ENCODE measurements at places on chromosomes 4 and X. TPM values are rescaled to one million over a fixed set of nuclear protein-coding genes. Genes with fewer than 3 reads are reported as not detected.

DNA sequence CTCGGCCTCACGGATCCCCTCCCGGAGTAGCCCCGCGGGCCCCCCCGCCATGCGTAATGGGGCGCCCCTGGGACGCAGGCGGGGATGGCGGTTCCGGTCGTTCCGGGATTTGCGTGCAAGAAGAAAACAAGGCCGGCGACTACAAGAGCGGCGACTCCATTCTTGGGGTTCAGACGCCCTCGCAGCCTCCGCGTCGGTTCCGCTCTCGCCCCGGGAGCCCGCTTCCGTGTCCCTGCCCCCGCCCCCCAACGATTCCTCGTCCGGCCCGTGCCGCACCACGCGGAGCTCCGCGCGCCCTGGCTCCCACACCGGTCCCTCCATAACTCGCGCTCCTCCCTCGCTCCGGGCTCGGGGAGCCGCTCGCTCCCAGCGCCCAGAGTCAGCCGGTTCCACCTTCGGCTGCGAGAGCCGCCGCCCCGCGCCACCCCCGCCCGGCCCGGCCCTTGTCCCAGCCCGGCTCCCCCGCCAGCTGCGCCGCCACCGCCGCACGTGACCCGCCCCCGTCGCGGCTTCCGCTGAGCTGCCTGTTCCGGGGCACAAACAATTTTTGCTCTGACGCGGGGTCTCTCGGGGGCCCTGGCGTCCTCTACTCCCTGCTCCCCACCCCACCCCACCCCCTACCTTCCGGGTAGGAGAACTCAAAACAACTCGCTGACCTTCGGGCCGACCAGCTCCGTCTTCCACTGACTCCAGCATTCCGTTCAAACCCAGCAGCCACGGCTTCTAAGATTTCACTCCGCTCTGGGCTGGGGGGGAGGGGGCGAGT is 78.8 kb upstream of the BCOR start:
- no peak for DNase-seq

DNA sequence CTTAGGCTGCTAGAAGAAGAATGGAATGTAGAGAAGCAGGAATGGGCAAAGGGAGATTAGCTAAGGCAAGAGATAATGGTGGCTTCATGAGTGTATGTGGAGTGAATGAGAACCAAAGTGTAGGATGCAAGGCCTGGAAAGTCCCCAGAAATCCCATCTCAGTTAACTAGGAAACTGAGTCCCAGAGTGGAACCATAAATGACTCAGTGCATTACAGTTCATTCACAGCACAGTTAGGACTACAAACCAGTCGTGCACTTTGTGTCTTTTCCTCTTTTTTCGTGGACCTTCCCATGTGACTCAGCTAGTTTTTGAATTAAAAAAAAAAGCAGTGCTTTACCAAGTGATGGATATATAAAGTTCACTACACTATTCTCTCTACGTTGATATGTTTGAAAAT is 27.7 kb upstream of the REST start:
- DNase-seq, result no peak

Gene GATA1
- total RNA-seq, result not detected

DNA sequence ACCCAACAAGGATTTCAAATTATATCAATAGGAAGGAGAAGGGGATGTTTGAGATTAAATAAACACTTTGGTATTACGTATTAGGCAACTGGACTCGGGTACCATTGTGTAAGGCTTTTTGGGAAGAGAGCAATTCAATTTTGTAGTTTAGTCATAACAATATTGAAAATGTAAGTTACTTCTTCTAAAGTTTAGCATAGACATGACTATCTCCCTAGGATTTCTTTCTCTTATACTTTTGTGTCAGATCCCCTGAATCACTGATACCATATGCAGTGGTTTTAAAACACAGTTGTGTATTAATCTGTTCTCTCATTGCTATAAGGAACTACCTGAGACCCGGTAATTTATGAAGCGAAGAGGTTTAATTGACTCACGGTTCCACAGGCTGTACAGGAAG is 123.8 kb upstream of the FAM9C start:
- DNase-seq, result no peak

DNA sequence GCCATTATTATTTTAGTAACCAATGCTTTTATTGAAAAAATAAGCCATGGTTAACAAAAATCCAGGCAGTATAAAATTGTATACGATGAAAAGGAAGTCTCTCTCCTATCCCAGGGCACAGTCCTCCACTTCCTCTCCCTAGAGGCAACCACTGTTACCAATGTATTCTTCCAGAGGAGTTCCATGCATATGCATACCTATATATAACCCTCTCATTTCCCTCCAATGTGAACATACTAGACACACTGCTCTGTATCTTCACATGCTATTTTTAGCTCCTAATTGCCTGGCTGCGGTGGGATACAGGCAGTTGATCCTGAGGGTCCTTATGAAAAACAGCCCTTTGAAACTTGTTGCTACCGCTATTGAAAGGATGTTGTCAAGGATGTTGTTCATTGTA is 33.8 kb downstream of the PRPS1 start:
- DNase-seq, result no peak

GRCh38 chr4:75054078-75054477 is 121.2 kb downstream of the PARM1 start:
- DNase-seq, result no peak

Gene CENPVL2
- total RNA-seq, result not detected

DNA sequence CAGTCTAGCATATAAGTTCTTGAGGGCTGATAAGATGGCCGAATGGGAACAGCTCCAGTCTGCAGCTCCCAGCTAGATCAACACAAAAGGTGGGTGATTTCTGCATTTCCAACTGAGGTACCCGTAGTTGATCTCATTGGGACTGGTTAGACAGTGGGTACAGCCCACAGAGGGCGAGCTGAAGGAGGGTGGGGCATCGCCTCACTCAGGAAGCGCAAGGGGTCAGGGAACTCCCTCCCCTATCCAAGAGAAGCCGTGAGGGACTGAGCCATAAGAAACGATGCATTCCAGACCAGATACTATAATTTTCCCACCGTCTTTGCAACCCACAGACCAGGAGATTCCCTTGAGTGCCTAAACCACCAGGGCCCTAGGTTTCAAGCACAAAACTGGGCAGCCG is 109.0 kb downstream of the RPS6KA6 start:
- DNase-seq, result no peak

DNA sequence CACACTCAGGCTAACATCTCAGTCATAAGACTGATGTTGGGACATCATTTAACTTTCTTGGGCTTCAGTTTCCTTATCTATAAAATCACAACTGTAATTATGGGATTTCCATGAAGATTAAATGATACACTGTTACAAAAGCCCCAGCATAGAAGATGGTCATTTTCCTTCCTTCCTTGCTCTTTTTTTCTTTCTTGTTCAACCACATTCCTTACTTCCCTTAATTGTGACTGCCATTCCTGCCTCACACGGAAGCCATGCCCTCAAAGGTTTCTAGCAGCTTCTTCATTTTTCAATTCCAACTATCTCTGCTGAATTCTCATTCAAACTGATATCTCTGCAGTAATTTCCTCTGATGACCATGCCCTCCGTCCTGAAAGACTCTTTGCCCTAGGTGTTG is 311.8 kb downstream of the PPP3CA start:
- no peak for DNase-seq

- no peak for DNase-seq
Measured at GRCh38 chr4:3783693-3784306, 17.6 kb downstream of the ADRA2C start.

DNA sequence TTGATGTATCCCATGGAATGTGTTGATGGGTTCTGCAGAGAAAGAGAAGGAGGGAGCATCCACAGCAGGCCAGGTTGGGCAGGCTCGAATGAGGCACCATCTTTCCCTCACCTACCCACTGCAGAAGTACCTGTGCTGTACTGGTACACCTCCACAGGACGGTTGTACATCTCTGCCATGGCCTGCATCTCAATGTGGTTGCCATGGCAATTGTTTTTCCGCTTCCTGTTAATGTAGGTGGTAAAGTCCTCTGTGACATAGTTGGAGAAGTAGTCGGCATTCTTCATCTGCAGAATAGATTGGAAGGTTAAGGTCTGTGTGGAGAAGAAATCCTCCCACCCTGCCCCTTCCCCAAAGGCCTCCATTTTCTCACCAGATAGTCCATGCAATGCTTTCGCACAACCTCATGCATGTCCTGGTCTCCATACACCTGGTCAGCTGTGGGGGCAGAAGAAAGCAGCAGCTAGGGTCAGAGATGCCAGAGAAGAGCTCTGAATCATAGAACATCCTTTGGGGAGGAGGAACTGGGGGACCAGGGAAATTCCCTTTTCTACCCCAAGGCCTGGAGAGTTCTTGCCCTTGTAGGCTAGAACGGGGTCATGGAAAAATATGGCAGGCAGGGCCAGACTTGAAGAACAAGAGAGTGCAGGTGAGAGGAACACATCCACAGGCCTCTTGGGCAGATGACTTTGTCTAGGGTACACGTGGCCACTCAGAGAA is 15.9 kb upstream of the PIM2 start:
- no peak for DNase-seq

DNA sequence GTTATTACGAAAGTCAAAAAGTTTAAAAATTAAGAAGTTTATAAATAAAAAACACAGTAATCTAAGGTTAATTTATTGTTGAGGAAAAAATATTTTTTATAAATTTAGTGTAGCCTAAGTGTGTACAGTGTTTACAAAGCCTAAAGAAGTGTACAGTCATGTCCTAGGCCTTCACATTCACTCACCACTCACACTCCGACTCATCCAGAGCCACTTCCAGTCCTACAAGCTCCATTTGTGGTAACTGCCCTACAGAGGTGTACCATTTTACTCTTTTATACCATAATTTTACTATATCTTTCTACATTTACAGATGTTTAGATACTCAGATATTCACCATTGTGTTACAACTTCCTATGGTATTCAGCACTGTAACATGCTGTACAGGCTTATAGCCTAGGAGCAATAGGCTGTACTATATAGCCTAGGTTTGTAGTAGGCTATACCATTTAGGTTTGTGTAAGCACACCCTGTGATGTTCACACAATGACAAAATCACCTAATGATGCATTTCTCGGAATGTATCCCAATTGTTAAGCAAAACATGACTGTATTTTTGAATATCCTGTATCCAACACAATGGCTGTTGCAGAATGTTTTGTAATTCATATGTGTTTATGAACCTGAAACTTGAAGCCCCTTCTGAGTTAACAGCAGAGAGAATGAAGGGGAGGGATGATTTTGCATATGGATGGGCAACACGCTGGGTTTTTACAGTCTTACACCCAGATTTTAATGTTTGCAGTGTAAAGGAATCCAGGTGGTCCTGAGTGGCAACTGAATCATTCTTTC is 3.1 kb downstream of the PPBP start:
- DNase-seq, result no peak

Gene TMPRSS11F
- not detected for total RNA-seq

Gene ERCC6L
- total RNA-seq, result not detected

DNA sequence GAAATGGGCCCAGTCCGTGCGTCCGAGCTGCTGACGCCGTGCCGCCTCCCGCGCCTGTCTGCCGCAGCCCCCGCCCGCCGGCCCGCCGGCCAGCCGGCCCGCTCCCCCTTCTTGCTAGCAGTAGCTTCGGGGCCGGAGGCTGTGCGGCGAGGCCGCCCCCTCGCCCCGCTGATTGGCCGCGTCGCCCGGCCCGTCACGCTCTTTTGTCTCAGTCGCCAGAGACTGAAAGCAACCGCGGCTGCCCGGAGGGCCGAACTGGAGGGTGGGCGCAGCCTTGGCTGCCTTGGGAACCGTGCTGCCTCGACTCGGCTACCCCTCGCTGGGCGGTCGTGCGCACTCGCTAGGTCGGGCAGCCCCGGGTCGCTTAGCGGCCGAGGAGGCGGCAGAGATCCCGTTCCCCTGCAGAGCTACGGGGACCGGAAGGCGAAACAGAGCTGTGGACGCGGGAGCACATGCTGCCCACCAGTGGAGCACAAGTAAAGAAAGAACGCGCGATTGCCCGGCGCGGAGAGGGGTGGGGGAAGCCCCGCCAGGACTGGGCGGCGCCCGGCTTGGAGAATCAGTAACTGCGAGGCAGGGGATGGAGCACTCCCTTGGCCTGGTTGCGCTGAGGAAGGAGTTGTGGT is at the start of gene ZCCHC18:
ZCCHC18 (plus strand) TSS at position 198 of the 626 bp plus-strand sequence. CDS start 1,589 bp downstream, outside the sequence.
- DNase-seq, result no peak

DNA sequence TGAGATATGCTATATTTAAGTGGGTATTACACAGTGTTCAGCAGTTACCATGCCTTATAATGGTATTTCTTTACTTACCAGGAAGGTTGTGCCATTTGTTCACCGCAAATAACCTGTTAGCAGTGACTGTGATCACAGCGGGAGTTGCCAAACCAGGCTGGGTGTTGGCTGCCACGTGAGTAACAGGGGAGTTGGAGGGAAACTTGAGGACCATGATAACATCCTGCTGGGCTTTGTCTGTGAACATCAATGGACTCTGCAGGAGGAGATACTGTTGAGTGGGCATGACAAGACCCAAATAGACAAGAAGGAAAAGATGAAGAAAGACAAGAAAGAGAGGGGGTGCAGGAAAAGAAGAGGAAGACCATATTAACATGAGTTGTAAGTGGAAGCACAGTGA is 242.9 kb downstream of the DCLK2 start:
- no peak for DNase-seq

- no peak for DNase-seq
Measured at GRCh38 chrX:39752815-39753214, 344.9 kb downstream of the BCOR start.

DNA sequence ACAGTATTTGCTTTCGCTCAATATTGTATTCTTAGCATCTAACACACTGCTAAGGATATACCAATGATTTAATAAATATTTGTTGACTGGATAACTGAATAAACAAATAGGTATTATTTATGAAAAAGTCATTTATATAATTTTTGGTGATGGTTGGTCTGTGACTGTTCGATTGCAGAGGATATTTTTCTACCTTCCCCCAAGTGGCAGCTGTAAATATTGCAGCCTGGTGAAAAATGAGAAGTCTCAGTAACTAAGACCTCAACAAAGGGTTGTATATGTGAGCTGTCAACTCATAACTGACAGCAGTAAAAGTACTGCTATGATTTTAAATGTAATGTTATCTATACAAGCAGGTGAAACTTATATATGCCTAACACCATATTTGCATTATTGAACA is 36.0 kb downstream of the HTR2C start:
- no peak for DNase-seq

- DNase-seq, result no peak
Measured at GRCh38 chr4:41451961-41452360, 86.0 kb upstream of the LIMCH1 start.

GRCh38 chrX:119672426-119672825 is 20.5 kb downstream of the SEPTIN6 start:
- DNase-seq, result no peak

- no peak for DNase-seq
Measured at GRCh38 chr4:105170711-105171110, 24.0 kb downstream of the TET2 start.

Gene PLAC8
- total RNA-seq, result 9.5 TPM

DNA sequence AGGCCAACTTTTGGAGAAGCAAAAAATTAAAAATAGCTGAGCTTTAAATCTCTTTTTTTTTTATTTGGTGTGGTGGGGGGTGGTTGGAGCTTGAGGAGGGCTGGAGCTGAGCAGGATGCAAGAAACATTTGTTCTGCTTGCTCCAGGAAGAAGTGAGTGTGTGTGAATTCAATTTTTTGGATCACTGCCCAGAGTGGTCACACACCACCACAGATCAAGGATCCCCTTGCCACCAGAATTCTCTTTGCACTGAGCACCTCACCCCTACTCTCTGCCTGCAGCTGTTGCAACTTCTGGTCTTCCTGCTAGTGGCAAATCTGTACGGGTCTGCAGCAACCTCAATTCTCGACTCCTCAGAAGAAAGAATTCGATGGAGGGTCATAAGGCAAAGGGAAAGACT is 19.9 kb upstream of the PLP1 start:
- no peak for DNase-seq

Measured in mesenteric fat pad (tissue), 1 donor.